ENCODE measurements at places on chromosomes 13 and 19.

GRCh38 chr19:4181053-4181508 is 1.3 kb downstream of the SIRT6 start:
- DNase-seq = no peak

GRCh38 chr13:42328672-42329071 is 56.7 kb downstream of the AKAP11 start:
- no peak for DNase-seq

DNA sequence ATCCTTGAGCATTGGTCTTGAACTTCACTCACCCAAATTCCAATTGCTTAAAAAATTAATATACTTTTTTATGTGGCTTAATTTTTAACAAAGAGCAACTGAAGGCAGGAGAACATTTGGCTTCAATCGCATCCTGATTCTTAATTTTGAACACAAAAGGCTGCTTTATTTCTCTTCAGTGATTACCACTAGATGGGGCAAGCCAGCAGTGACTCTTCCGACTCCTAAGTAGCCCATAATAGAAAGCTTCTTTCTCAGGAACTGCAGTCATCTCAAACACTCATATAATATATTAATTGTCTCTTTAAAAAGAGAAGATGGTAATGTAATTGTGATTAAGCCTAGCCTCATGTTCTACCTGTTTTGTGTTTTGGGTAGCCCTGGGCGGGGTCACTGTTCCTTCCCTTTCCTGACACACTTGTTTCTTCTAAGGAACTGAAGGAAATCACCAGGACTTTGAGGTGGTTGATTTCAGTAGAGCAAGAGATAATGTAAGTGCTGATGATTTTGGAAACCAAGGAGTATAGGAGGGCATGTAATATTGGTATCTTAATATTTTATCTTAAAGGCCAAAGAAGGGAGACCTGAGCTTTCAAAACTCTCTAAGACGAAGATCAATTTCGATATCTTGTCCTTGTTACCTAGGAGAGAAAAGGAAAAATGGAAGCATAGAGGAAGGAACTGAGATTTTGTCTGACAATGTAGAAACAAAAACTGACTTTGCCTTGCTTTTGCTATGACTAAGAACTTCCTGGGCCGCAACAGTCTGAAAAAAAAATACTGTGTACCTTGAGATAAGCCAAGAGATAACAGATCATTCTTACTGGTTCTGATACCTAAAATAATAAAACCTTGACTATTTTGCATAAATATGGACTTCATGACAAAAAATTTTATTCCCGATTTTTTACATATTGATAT is 73.1 kb downstream of the TNFSF13B start:
- DNase-seq = no peak

GRCh38 chr13:25252225-25252624 is 35.1 kb downstream of the MTMR6 start:
- DNase-seq = no peak

- no peak for DNase-seq
Observed at GRCh38 chr13:113724016-113724758, 34.8 kb upstream of the TMEM255B start.

- DNase-seq = no peak
Observed at GRCh38 chr19:3274942-3275582, 50.6 kb downstream of the CELF5 start.

DNA sequence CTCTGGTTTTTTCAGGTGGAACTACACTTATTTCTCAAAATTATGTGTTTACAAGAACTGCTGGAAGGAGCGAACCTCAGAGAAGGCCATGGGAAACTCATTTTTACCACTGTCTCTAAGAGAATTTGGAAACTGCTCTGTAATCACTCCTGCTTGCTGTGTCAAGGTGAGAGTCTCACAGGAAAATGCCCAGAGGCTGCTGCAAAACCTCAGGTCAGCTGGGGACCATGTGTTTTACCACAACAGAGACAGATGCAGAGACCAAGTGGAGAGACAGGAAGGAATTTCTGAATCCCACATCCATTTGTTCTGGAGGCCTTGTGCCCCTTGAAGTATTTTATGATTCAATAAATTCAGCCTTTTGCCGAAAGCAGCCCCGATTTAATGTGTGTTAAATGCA is 743.8 kb upstream of the SLC10A2 start:
- no peak for DNase-seq

DNA sequence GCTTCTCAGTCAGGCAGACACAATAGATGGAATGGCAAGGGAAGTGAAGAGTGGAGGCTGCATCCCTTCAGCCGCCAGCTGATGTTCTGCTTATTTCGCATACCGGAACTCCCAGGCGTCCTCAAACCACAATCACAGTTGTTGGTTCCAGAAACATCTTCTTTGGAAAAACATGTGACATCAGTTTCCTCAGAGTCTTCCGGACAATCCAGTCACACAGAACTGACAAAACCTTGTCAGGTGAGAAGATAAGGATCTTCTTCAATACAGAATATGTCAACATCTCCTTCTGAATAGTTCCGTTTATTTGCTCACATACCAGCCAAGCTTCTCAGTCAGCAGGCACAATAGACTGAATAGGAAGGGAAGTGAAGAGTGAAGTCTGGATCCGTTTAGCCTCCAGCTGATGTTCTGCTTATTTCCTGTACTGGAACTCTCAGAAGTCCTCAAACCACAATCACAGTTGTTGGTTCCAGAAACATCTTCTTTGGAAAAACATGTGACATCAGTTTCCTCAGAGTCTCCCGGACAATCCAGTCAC is 45.1 kb upstream of the CEACAM21 start:
- DNase-seq = no peak

- DNase-seq = peak; percentile 9
Observed at GRCh38 chr13:75896271-75896670, 260.1 kb downstream of the LMO7 start.

- DNase-seq = no peak
Observed at GRCh38 chr19:15448778-15449619, 757 bp downstream of the WIZ start.

GRCh38 chr13:31756346-31756745 is 17.0 kb downstream of the RXFP2 start:
- DNase-seq = peak; percentile 81

Measured in HS-27A (cell line).